Colonic mucosa (tissue), 4 donors: ENCODE measurements at places on chromosomes 3 and 15.

DNA sequence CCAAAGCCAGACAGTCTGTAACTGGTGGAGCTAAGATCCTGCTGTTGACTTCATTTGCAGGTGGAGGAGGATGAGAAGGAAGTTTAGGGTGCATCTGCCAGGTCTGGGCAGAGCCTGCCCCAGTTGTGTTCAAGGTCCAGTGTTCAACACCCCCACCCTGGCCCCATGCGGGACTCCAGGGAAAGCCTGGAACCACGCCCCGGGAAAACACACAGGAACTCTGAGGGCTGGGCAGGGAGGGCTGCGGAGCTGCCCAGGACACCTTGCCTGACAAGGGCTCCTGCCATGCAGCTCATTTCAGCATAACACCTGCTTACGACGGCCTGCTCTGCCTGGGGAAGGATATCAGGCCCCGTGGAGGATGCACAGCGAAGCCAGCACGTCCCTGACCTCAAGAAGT, 286.3 kb downstream of the XXYLT1 start:
- peak overlapping the region; percentile 13 for H3K27ac ChIP-seq
- H3K36me3 ChIP-seq = no peaks in the 10 kb centered on the region
- H3K4me3 ChIP-seq = peak overlapping the region; percentile 30
- peaks cover 5% of the 10 kb centered on the region for H3K4me1 ChIP-seq
- peak; percentile 63 for DNase-seq

DNA sequence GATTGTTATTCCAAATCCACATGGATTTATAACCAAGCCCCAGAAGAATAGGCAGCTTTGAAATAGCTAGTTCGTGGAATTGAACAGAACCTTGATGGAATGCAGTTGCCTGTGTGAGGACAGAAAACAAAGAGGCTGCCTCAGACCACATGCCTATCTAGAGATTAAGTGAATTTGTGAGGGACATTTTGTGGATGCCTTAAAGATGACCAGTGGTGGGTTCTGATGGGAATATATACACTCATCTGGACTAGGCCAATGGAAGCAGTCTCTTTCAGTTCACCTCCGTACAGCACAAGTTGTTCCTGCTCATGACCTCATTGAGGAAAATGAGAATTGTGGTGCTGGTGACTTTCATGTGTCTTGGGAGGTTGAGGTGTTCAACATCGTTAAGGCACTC, 63.2 kb upstream of the PYDC2 start:
- no peak for DNase-seq
- no peak overlapping the region for H3K27ac ChIP-seq
- H3K4me1 ChIP-seq = no peaks in the 10 kb centered on the region
- H3K4me3 ChIP-seq = no peak overlapping the region

GRCh38 chr3:32481791-32482631, 20.6 kb downstream of the CMTM6 start:
- DNase-seq = no peak
- H3K4me3 ChIP-seq = no peak overlapping the region
- no peaks in the 10 kb centered on the region for H3K36me3 ChIP-seq
- H3K27me3 ChIP-seq = no peaks in the 10 kb centered on the region

- H3K4me3 ChIP-seq = no peak overlapping the region
- no peaks in the 10 kb centered on the region for H3K36me3 ChIP-seq
- no peaks in the 10 kb centered on the region for H3K27me3 ChIP-seq
- no peak for DNase-seq
- H3K27ac ChIP-seq = no peak overlapping the region
These were observed 150.7 kb downstream of the TMCO5A start for GRCh38 chr15:38085114-38085513.
